ENCODE measurements at places on chromosomes 12 and 14. TPM values are rescaled to one million over a fixed set of nuclear protein-coding genes. Genes with fewer than 3 reads are reported as not detected.

Gene CCDC196
- total RNA-seq: not detected

Gene TRIM9
- 0.19 TPM for total RNA-seq

Gene RTL1
- total RNA-seq: not detected

Gene ASIC1
- total RNA-seq: 1.4 TPM

Gene ATF7
- total RNA-seq: 9.0 TPM
